ENCODE measurements at places on chromosomes 3 and 15.

GRCh38 chr15:48802257-48802656 lies 8.6 kb downstream of the CEP152 start:
- no peak for DNase-seq

DNA sequence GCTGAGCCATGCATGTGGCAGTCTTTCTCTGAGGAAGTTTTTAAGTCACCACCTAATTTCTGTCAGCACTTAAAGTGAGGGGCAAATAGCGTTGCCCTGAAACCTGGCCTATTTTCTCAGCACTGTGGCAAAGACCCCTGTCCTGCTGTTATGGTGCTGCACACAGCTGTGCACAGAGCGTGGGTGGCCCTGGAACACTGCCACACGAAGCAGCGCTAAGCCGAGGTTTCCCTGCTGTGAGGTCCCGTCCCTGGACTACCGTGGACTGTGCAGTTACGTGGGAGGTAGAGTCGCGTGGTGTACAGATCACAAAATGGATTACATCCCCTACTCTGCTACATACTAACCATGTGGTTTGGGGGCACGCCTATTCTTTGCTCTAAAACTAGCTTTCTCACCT lies 101.6 kb upstream of the NR2E3 start:
- no peak for DNase-seq

GRCh38 chr3:78857494-78858111 lies 910.2 kb downstream of the ROBO1 start:
- no peak for DNase-seq

DNA sequence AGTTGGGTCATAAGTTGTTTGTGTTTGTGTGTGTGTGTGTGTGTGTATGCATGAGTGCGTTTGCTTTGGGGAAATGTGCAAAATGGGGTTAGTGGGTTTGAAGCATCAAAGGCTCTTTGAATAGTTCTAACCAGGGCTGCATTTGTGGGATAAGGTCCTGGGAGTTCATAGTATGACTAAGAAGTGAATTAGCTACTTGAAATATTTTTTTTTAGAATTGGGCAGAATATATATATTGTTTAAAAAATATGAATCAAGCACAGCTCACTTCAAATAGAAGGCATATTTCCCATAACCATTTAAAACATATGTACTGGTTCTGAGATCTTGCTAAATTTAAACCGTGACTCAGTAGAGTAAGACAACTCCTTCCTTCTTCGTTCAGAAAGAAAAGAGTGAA lies 43.1 kb downstream of the IGF2BP2 start:
- no peak for DNase-seq

GRCh38 chr3:133271539-133271938 lies 128.3 kb upstream of the BFSP2 start:
- no peak for DNase-seq

Data from brain pericyte (primary cell).